ENCODE measurements at places on chromosomes 4 and X. TPM values are rescaled to one million over a fixed set of nuclear protein-coding genes. Genes with fewer than 3 reads are reported as not detected.

The KCTD8 gene
- total RNA-seq = 0.16 TPM

GRCh38 chr4:127622921-127623796 lies 9.6 kb upstream of the INTU start:
- H3K4me3 ChIP-seq = peak overlapping the region; percentile 70
- no peaks in the 10 kb centered on the region for H3K4me1 ChIP-seq
- H3K27ac ChIP-seq = no peak overlapping the region
- peak; percentile 77 for DNase-seq
- peaks cover 1% of the 10 kb centered on the region for H3K27me3 ChIP-seq
- H3K36me3 ChIP-seq = no peaks in the 10 kb centered on the region

GRCh38 chr4:48575964-48576363 lies 85.9 kb downstream of the ZAR1 start:
- no peaks in the 10 kb centered on the region for H3K27me3 ChIP-seq
- DNase-seq = peak; percentile 1
- H3K4me1 ChIP-seq = no peaks in the 10 kb centered on the region
- peaks cover 57% of the 10 kb centered on the region for H3K36me3 ChIP-seq
- no peak overlapping the region for H3K4me3 ChIP-seq

DNA sequence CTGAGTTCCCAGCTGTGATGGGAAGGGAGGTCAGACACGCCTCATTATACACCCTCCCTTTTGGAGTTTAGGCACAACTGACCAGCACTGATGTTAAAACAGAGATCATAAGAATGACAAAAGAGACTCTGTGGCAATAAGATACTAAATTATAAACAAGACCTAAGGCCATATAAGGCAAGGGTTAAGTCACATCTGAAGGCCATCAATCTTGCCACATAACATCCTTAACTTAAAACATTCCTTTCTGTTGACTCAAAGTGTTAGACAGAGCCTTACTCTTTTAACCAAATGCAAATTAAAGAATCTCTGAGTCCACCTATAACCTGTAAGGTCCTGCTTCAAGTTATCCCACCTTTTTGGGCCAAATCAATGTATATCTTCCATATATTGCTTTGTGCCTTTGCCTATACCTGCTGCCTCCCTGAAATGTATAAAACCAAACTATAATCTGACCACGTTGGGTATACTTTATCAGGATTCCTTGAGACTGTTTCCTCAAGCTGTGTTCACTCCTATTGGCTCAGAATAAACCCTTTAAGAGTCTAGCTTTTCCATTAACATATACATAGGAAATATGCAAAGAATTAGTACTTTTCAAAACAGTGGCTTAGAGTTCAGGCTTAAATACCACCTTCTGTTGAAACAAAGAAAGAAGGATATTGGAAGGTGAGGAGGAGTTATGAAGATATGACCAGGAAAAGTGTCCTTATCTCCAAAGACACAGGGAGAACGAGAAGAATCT lies 214.4 kb upstream of the PPP1R2C start:
- peaks cover 11% of the 10 kb centered on the region for H3K4me1 ChIP-seq
- no peaks in the 10 kb centered on the region for H3K36me3 ChIP-seq
- no peak overlapping the region for H3K4me3 ChIP-seq
- DNase-seq = peak; percentile 54
- H3K27me3 ChIP-seq = peaks cover 45% of the 10 kb centered on the region

GRCh38 chr4:26257850-26258249 lies 63.0 kb upstream of the RBPJ start:
- no peaks in the 10 kb centered on the region for H3K36me3 ChIP-seq
- H3K4me1 ChIP-seq = peaks cover 6% of the 10 kb centered on the region
- no peak overlapping the region for H3K27ac ChIP-seq
- no peaks in the 10 kb centered on the region for H3K27me3 ChIP-seq
- no peak for DNase-seq
- no peak overlapping the region for H3K4me3 ChIP-seq

DNA sequence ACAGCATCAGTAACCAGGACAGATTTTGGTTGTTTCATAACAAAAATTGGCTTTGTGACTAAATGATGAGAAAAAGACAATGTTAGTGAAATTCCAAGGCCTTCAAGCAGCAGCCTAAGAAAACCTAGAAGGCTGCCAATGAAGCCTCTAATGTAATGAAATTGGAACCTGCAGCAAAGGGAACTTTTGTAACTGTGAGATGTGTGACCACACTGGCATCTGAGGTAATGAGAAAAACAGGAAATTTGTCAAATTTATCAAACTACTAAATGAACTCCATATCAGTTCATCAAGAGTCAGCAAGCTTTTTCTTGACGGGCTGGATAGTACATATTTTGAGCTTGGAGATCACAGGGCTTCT lies 30.4 kb upstream of the EMCN start:
- H3K4me1 ChIP-seq = no peaks in the 10 kb centered on the region
- no peaks in the 10 kb centered on the region for H3K27me3 ChIP-seq
- no peak overlapping the region for H3K4me3 ChIP-seq
- no peak overlapping the region for H3K27ac ChIP-seq
- no peaks in the 10 kb centered on the region for H3K36me3 ChIP-seq
- DNase-seq = no peak

DNA sequence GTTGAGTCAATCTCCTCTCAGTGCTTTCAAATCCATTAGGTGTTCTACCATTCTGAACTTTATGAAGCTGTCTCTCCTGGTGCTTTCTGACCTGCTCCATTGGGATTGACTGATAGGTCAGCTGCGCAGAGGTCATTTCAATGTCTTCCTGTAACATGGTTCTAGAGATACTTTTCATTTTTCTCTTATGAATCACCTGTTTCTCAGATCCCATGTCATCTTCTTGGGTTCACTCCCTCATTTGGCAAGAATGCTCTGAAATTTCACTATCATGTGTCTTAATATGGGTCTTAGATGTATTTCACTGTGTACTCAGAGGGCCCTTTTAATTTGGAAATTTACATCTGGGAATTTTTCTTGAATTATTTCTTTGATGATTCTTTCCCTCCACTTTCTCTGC lies 13.8 kb upstream of the PGM2 start:
- H3K36me3 ChIP-seq = no peaks in the 10 kb centered on the region
- DNase-seq = peak; percentile 79
- H3K4me3 ChIP-seq = no peak overlapping the region
- peaks cover 9% of the 10 kb centered on the region for H3K4me1 ChIP-seq
- no peaks in the 10 kb centered on the region for H3K27me3 ChIP-seq

- H3K36me3 ChIP-seq = no peaks in the 10 kb centered on the region
- H3K4me1 ChIP-seq = peaks cover 14% of the 10 kb centered on the region
- H3K27me3 ChIP-seq = no peaks in the 10 kb centered on the region
- DNase-seq = peak; percentile 82
- H3K4me3 ChIP-seq = no peak overlapping the region
- no peak overlapping the region for H3K27ac ChIP-seq
These were observed 64.0 kb downstream of the HHIP start for GRCh38 chr4:144709793-144710525.

Data from MCF 10A (cell line).